ENCODE measurements at places on chromosomes 5 and 9.

GRCh38 chr5:10366310-10367272 lies 13.1 kb downstream of the MARCHF6 start:
- DNase-seq = no peak

- DNase-seq = no peak
Measured at GRCh38 chr9:96140296-96141127, 161.5 kb downstream of the HSD17B3 start.

DNA sequence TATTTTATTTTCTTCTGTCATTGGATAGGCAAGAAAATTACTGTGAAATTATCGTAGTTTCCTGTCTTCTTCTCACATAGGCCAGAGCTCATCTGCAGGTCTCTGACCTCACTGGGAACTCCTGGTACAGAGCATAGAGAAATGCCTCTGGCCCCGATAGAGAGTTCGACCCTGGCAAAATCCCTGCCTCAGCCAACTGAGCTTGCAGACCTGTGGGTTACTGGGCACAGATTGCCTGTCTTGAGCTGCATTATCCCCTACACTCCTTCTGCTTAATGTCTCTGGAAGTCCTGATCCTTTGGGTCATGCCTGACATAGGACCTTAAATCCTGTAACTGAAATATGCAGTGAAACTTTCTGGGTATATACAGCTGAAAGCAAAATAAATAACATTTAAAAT lies 439.3 kb upstream of the CTNND2 start:
- no peak for DNase-seq

DNA sequence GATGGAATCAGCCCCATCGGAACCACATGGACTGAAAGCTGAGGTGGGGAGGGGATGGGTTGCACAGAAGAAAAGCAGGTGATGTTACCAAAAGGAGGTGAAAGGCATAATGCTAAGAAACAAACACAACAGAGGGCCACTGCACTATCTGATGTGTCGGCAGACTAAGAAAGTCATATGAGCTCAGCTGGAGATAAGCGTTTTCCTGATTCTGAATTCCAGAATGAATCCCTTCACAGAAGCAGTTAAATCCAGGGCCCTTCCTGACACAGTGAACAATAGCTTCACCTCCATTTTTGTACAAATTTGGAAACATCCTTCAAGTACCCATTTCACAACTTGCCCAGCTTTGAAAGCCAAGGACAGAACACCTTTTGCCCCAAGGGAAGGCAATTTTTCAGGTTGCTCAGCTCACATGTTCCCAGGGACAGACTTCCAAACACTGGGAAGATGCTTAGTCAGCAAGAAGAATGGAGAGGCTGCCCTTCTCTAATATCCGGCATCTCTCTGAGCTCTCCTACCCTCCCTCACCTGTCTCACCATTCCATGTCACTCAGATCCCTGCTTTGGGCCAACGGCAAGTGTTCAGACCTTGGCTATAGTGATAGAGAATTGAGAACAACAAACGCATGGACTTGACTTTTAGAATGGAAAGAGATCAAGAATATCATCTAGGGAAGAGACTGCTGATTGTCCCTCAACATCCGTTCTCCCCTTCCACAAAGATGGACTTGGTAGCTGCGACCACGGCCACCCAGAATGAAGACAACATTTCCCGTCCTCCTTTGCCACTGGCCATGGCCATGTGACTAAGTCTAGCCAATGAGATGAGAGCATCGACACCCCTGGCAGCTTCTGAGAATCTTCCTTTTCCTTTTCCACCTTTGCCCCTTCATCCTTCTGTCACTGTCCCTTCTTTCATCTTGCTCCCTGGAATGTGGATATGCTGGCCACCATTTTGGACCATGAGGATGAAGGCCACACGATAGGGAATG lies 68.6 kb upstream of the IL17B start:
- DNase-seq = no peak

GRCh38 chr5:55982957-55983381 lies 11.8 kb downstream of the IL6ST start:
- no peak for DNase-seq

DNA sequence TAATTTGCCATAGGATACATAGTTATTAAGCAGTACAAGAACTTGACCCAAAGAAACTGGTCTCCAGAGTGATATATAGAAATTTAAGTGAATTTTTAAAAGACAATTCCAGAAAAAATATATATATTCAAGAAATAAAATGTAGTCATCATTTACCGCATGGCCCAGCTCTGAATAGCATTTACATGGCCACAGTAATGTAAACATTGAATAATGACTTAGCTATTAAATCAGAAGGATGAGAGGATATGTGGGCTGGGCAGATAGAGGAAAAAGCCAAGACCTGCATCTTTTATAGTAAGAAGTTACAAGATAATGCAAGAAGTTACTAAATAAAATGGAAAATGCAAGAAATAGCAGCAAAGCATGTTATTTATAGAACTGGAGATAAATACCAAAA lies 405.2 kb upstream of the WWC1 start:
- DNase-seq = no peak

DNA sequence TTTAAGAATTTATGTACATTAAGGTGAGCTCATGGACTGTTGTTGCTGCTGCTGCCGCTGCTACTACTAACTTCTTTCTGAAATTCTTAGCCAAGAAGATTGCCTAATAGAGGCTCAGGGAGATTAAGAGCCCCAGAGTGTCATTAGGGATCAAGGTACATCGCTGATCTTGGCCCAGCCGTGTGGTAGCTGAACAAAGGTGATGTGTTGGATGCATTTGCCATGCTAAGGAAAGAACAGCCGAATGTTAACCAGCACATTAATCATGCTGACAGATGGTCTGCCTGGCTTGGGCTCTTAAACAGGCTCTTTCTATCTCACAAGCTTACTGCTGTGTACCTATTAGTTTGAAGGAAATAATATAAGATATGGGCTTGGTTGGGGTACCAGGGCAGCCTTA lies 137.1 kb downstream of the KCTD16 start:
- DNase-seq = no peak

- no peak for DNase-seq
Measured at GRCh38 chr5:14729448-14730385, 65.2 kb downstream of the OTULIN start.

- DNase-seq = no peak
Measured at GRCh38 chr9:12739014-12739652, 35.7 kb upstream of the LURAP1L start.

GRCh38 chr9:33165263-33166151 lies 1.6 kb downstream of the B4GALT1 start:
- DNase-seq = no peak

GRCh38 chr5:139182528-139183296 lies 15.5 kb downstream of the SIL1 start:
- no peak for DNase-seq

DNA sequence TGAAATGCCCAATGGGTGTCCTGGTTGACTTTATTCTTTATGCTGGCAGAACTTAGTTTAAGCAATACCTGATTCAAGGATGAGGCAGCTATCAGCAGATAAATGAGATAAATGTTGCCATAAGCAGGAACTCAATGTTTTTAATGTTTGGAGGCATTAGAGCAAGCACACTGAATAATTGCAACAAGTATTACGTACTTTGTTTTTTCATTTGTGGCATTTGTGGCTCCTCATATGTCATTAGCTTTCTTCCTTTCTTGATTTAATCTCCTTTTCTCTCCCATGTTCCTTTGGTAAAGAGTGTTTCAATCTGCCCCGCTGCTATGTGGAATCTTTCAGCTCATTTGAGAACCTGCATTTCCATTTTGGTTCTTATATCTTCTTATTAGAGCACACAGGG lies 6.4 kb upstream of the NR3C1 start:
- no peak for DNase-seq

DNA sequence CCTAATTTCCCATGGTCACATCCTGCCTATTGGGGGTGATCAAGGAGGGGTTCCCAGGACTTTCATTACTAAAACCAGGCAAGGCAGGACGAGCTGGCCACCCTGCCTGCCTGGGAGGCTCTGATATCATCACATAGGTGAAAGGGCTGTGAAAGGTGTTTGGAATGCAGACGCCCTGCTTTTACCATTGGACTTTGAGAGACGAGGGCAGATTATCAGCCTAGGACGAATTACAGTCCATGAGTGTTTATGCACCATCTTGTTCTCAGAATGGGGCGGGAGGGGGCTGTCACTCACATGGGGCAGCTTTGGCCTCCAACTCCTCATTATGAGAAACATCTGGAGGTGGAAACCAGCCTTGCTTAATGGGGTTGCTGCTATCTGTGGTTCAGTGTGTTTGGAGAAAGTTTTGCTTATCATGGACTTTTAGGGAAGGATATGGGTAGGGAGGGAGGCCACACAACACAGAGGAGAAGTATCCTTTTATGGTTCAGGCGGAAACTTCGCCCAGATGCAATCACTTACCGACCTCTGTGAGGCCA lies 69.8 kb upstream of the UBTD2 start:
- DNase-seq = no peak

DNA sequence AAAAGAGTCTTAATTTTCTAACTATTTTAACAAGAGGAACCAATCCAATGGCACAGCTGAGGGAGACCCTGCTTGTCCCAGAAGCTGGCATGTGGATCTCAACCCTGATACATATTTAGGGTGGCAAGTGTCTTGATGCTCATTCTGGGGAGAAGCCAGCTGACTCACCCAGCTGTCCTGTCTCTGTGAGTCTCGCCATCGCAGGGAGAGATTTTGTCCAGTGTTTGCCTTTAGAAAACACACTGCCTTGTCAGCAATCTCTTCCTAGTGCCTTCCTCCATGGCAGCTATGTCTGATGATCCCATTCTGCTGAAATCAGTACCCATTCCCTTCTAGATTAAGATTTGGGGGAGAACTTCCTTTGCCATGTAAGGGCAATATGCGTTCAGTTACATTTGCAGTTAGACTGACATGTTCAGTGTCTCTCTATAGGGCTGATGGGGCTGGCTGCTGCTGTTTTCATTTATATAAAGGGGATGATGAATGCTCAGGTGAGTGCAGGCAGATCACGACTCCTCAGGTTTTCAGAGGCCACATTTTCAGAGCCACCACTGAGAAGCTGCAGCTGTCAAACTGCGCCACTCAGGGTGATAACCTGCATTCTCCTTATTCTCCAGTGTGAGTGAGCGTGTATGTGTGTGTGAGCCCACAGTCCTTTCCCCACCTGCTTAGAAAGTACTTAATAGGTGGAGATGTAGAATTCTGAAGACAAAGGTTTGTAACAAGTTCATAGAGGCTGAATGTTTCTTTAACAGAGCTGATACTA lies 217.0 kb downstream of the GAS1 start:
- DNase-seq = no peak

GRCh38 chr5:62717301-62717933 lies 138.8 kb downstream of the LRRC70 start:
- no peak for DNase-seq

DNA sequence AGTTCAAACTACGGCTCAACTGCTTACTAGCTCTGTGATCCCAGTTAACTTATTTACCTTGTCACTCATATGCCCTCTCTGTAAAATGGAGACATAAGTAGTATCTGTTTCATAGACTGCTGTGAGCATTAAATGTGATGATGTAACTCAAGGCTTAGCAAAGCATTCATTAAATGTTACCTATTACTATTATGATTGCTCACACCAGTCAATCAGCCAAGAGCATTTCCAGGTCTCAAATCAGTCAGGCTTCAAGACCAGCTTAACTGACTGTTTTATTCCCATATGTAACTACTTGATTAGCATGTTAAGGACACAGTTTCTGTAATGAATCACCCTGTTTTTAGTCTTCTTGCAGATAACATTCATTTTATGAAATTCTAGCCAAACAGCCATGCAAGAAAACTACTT lies 413.3 kb downstream of the MLLT3 start:
- DNase-seq = no peak

DNA sequence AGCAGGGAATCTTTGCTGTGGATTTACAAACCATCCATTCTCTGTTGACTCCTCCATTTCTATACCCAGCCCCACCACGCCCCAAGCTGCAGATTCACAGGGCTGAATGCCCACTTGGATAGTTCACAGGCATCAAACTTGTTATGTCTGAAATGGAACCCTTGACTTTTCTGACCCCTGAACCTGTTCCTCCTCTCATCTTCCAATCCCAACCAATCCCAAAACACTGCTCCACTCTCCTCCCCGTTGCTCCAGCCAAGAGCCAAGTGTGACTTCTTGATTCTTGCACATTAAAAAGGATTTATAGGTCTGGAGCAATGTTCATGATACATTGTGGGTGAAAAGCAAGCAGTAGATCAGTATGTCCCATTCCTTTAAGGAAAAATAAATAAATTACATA lies 145.6 kb downstream of the DAB2IP start:
- no peak for DNase-seq
